ENCODE measurements at places on chromosomes 7 and 10.

- DNase-seq = no peak
Measured at GRCh38 chr10:97737770-97738265, 890 bp downstream of the ZFYVE27 start.

GRCh38 chr10:110296966-110297365 is 7.8 kb downstream of the SMNDC1 start:
- DNase-seq = no peak

DNA sequence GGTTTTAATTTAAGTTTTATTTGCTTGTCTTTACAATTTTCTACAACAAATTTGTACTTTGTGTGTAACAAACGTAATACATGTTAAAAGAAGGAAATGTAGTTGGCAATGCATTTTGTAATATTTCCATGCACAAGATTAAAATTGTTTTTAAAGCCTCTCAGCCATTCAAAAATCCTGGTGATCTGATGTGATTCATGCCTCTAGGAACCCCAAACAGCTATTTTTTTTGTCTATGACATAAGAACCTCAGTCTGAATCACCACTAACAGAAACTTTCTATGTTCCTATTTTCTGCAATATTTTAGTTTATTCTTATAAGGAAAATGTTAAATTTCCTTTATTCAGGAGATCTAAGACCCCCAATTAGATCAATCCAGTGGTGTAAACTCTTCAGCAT is 183.1 kb upstream of the YAE1 start:
- no peak for DNase-seq

DNA sequence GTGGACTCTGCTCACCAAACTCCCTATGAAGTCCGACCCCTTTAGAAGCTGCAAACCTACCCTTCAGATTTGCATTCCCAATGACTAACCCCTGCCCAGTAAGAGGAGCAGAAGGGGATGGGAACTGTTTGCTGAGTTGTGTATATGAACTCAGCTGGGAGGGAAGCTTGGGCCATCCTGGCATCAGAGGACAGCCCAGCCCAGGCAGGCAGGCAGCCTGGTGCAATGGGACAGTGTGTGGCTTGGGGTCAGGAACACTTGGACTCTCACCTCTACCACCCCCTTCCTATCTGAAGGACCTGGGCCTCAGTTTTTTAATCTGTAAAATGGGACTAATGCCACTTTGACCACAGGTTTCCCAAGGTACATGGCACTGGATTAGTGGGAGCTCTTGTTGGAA is 147.4 kb upstream of the GPR26 start:
- no peak for DNase-seq

DNA sequence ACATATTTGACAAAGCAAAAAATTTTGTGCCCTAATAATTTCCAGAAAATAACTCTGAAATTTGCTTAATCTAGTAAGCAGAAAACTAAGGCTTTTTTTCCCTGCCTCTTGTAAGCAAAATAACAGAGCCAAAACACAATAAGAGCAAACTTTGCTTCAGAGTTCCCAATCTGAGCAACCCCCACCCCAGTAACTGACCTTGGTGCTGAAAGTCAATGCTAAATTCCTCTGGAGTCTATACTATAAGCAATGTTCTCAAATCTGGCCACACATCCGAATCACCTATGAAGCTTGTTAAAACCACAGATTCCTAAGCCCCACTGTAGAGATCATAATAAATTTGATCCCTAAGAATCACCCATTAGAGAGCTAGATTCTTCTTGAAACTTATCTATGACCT is 150.5 kb downstream of the ELAPOR2 start:
- DNase-seq = no peak

DNA sequence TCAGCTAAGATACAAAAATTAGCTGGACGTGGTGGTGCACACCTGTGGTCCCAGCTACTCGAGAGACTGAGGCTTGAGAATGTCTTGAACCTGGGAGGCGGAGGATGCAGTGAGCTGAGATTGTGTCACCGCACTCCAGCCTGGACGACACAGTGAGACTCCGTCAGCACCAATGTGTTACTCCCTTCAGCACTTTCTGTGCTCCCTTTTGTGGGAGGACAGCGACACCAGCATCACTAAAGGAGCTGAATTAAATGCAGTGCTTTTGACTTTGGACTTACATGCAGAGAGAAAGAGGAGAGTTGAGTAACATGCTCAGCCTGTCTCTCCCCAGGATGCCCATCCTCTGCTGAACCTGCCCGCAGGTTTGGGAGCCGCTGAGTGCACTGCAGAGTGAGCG is 92.2 kb upstream of the RHEB start:
- no peak for DNase-seq

- no peak for DNase-seq
Measured at GRCh38 chr7:31175672-31176071, 123.6 kb downstream of the ADCYAP1R1 start.
